ENCODE measurements at places on chromosomes 16 and 17.
A peak's percentile ranks its signal among the peaks of the same experiment; 100 is the strongest.

DNA sequence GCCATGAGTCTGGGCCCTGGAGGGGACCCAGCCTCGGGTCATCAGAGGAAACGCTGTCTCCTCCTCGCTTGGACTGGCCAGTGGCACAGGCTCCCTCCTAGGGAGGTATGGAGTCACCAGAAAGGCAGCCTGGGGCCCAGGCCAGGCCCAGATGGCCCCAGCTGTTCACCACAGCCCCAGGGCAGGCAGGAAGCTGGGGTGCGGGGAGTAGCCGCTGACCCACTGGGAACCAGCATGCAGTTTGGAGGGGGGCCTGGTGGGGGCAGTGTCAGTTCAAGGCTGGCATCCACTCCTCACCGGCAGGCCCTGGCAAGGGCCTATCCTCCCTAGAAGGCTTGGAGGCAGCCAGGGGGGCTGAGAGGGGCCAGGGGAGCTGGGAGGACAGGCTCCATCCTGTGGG is 48.8 kb downstream of the SDK2 start:
- no peaks in the 10 kb centered on the region for H3K4me1 ChIP-seq
- no peak for DNase-seq
- no peak overlapping the region for H3K27ac ChIP-seq
- H3K36me3 ChIP-seq = no peaks in the 10 kb centered on the region

- no peak for DNase-seq
- no peaks in the 10 kb centered on the region for H3K36me3 ChIP-seq
- no peak overlapping the region for H3K4me3 ChIP-seq
- H3K27me3 ChIP-seq = no peaks in the 10 kb centered on the region
Observed at GRCh38 chr16:65657071-65657494, 535.2 kb upstream of the CDH11 start.

DNA sequence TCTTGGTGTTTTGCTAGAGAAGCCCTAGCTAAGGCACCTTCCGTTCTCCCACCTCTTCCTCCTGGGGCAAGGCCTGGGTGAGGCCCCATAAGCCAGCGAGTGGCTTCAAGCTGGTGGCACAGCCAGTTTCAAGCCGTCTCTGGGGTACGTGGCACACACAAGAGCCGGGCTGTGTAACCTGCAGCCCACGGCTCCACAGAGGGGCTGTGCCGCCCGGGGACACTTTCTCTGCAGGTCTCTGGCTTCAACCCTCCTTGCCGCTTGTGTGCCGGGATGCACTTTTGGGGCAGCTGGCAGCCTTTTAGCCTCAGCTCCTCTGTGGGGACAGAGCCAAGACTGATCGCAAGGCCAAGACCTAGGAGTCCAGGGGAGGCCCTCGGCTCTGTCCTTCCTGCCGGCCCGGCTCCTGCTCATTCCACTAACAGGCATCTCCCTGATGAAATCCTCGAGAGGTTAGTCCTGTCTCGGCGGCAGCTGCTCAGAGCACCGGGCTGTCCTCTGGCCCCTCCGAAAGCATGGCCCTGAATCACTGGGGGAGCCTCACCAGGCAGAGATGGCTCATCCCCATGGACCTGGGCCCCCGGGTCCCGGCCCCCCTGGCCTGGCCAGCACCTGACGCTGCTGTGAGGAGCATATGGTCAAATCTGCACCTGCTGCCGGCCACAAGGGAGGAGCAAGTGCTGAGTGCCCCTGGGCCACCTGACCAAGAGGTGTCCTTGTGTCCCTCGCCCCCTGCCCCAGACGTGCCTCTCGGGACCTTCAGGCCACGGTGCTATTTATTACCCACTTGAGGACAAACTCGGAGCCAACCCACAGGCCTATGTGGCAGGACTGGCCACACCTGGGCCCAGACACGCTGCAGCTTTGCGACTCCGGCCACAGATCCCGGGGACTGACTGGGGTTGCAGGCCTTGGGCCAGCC is 98.5 kb downstream of the METRNL start:
- H3K36me3 ChIP-seq = no peaks in the 10 kb centered on the region
- no peak overlapping the region for H3K4me3 ChIP-seq
- H3K27me3 ChIP-seq = no peaks in the 10 kb centered on the region
- H3K27ac ChIP-seq = no peak overlapping the region
- H3K4me1 ChIP-seq = peaks cover 30% of the 10 kb centered on the region

DNA sequence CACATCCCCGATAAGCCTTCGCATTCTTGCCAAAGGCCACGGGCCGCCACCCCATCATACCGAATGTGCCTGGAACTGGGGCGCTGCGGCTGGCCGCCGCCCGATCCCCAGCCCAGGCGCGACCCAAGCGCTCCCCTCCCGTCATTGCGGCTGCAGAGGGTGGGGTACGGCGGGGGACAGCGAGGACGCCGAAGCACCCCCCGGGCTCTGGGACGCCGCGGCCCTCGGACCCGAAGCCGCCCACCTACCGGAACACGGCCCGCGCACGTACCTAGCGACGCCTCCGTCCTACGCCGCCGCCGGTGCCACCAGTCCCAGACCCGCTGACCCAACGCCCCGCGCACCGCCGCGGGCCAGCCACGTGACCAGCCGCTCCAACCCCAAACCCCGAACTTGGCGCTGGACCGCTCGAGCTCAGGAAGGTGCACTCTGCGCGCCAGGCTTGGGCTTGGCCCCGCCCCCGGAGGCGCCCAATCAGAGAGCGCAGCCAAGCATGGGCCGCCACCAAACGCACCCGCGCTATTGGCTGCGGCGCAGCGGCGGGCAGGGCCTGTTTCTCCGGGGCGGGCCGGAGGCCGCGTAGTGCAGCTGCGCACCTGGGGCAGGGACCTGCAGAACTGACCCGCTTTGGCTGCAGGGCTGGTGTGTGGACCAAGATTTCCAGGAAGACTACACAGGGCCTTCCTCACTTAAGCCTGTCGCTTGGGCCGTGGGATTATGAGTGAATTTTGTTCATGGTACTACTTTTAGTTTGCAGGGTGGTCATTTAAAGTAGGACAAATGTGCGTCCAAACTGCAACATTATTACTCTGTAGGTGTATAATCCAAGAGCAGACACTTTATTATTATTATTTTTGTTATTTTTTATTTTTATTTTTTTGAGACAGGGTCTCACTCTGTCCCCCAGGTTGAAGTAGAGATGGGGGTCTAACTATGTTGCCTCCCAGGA is at the start of gene SHMT1:
Gene SHMT1 (minus strand): TSS at position 450 of the 949 bp plus-strand sequence. CDS start 7,569 bp downstream, outside the sequence.
- no peaks in the 10 kb centered on the region for H3K36me3 ChIP-seq
- DNase-seq = peak; percentile 74
- peak within 1 kb of the TSS; percentile 78 for H3K4me3 ChIP-seq
- peak within 1 kb of the TSS; percentile 60 for H3K27ac ChIP-seq

DNA sequence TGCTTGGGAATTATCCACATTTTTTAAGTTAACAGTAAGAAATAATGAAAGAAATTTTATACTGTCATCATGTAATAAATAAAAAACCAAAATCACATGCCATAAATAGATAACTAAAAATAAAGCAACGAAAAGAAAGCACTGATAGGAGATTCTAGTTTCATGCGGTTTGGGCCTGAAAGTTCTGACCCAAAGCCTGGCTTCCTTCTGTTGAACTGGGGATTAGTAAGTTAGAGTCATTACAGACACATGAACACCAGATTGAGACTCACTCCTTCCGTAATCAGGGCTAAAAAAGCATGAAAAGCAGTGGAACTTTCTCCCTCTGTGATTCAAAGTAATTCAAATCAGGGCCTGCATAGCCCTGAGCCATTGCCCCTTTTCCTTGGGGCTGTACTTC is 13.2 kb upstream of the SLC6A2 start:
- no peaks in the 10 kb centered on the region for H3K36me3 ChIP-seq
- H3K4me3 ChIP-seq = no peak overlapping the region

- peaks cover 21% of the 10 kb centered on the region for H3K36me3 ChIP-seq
- peaks cover 14% of the 10 kb centered on the region for H3K4me1 ChIP-seq
- no peak for DNase-seq
- H3K27ac ChIP-seq = no peak overlapping the region
- H3K4me3 ChIP-seq = no peak overlapping the region
Observed at GRCh38 chr17:19787733-19788357, 39.7 kb upstream of the ALDH3A1 start.

DNA sequence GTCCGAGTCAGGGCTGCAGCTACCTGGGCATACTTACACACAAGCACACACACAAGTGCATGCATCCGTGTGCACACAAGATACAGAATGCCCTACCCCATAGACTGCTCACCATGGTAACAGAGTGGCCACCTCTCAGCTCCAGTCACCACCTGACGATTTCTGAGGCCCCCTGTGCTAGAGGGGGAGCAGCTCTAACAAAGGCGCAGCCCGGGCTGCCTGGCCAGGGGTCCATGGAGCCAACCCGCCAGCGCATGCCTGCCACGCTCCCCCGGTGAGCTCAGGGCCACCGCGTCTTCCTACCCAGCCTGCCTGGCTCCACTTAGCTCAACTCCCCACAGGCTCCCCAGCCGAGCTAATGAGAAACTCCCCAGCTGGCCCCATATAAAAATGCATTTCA is 75.5 kb downstream of the ZNF423 start:
- H3K4me1 ChIP-seq = no peaks in the 10 kb centered on the region
- no peak for DNase-seq
- H3K36me3 ChIP-seq = no peaks in the 10 kb centered on the region
- H3K27me3 ChIP-seq = no peaks in the 10 kb centered on the region
- no peak overlapping the region for H3K27ac ChIP-seq

DNA sequence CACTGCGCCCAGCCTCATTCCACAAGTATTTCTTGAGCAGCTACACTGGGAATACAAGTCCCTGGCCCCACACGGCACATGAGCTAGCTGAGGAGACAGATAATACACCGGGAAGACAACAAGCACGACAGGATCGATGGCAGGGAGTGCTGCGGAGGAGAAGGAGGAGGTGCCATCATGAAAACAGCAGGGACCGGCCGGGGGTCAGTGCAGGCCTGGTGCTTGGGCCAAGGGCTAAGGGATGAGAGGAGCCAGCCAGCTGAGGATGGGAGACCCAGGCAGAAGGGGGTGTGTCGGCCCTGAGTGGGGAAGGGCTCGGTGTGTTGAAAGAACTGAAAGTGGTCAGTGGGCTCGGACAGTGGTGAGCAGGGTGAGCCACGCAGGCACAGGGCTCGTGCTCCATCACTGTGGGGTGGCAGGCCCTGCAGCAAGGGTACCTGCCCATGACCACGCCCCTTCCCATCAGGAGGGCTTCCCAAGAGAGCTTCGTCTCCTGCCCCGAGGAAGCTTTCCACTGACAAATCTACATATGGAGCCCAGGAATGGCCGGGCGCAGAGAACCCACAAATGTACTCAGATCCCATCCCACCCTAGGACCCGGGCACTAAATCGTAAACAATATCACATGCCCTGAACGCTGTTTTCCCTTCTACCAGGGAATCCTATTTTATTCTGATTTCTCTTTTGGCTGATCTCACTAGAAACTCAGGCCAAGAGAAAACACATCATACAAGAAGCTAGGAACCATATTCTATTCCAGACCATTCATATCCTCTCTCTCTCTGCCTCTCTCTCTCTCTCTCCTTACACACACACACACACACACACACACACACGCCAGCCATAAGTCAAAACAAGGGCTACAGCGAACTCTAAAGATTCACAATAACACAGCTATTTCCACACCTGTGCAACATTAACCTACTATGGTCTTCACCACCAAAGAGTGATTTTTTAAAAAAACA is 50.7 kb upstream of the TNRC6C start:
- H3K27me3 ChIP-seq = no peaks in the 10 kb centered on the region
- no peak overlapping the region for H3K27ac ChIP-seq
- no peak for DNase-seq
- H3K4me3 ChIP-seq = no peak overlapping the region
- H3K36me3 ChIP-seq = no peaks in the 10 kb centered on the region
- H3K4me1 ChIP-seq = peaks cover 14% of the 10 kb centered on the region

- H3K36me3 ChIP-seq = no peaks in the 10 kb centered on the region
- no peak overlapping the region for H3K4me3 ChIP-seq
Observed at GRCh38 chr16:1132431-1132830, 20.5 kb upstream of the CACNA1H start.

DNA sequence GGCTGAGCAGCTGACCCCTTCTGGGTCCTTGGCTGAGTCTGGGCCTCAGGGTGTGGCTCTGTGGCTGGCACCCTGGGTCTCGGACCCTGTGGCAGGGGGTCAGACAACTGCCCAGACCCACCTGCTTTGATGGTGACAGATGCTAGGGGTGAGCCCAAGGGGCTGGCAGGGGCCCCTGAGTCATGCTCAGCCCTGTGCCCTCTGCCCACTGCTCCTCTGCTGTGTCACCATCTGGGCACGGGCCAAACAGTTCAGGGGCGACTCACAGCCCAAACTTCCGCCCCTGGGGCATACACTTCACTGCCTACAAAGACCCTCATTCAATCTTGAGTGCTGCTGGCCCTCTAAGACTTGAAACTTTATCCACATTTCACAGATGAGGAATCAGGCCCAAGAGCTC is 5.7 kb downstream of the ADGRG1 start:
- no peak overlapping the region for H3K27ac ChIP-seq
- H3K4me3 ChIP-seq = no peak overlapping the region
- H3K27me3 ChIP-seq = no peaks in the 10 kb centered on the region

GRCh38 chr16:55369151-55369550 is 45.1 kb downstream of the IRX6 start:
- no peaks in the 10 kb centered on the region for H3K27me3 ChIP-seq
- no peak overlapping the region for H3K4me3 ChIP-seq
- no peaks in the 10 kb centered on the region for H3K36me3 ChIP-seq
- H3K4me1 ChIP-seq = peaks cover 30% of the 10 kb centered on the region
- no peak for DNase-seq

DNA sequence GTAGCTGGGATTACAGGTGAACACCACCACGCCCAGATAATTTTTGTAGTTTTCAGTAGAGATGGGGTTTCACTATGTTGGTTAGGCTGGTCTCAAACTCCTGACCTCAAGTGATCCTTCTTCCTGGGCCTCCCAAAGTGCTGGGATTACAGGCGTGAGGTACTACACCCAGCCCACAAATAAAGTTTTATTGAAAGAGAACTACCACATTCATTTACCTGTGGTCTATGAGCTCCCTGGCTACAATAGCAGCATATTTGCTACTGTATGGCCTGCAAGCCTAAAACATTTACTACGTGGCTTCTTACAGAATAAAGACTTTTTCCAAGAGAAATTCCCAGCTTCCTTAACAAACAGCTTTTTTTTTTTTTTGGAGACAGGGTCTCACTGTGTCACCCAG is 3.4 kb downstream of the METTL9 start:
- H3K27me3 ChIP-seq = no peaks in the 10 kb centered on the region
- DNase-seq = no peak
- peaks cover 44% of the 10 kb centered on the region for H3K4me1 ChIP-seq
- H3K4me3 ChIP-seq = no peak overlapping the region
- H3K27ac ChIP-seq = no peak overlapping the region

DNA sequence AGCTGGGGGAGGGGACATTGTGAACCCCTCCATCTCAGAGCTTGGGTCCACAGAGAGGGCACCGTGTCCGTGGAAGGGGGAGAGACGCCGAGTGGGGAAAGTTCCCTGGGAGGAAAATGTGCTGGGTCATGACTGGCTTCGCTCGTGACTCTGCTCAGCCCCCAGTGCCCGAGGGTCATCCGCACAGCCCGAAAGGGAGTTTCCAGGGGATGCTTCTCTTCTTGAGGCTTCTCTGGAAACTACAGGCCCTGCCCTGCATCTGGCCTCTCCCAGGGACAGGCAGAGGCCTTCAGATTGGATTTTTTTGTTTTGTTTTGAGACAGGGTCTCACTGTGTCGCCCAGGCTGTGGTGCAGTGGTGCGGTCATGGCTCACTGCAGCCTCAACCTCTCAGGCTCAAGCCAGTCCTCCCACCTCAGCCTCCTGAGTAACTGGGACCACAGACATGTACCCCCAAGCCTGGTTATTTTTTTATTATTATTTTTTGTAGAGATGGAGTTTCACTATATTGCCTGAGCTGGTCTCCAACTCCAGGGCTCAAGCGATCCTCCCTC is 9.8 kb upstream of the GSE1 start:
- peaks cover 23% of the 10 kb centered on the region for H3K4me1 ChIP-seq
- DNase-seq = no peak
- no peaks in the 10 kb centered on the region for H3K27me3 ChIP-seq
- H3K4me3 ChIP-seq = no peak overlapping the region
- no peak overlapping the region for H3K27ac ChIP-seq

- peak overlapping the region; percentile 93 for H3K27ac ChIP-seq
- no peak for DNase-seq
- peaks cover 5% of the 10 kb centered on the region for H3K36me3 ChIP-seq
- H3K27me3 ChIP-seq = no peaks in the 10 kb centered on the region
- no peak overlapping the region for H3K4me3 ChIP-seq
Observed at GRCh38 chr17:17874478-17874877, 37.7 kb upstream of the SREBF1 start.

Data from thoracic aorta (tissue), 2 donors.